ENCODE measurements at places on chromosomes 11 and 22.

GRCh38 chr11:91136631-91137030 lies 913.8 kb upstream of the CHORDC1 start:
- H3K36me3 ChIP-seq: peaks cover 2% of the 10 kb centered on the region
- no peaks in the 10 kb centered on the region for H3K4me1 ChIP-seq
- H3K4me3 ChIP-seq: no peak overlapping the region
- no peak overlapping the region for H3K27ac ChIP-seq
- DNase-seq: no peak

GRCh38 chr22:49768951-49769690 lies 58.6 kb downstream of the BRD1 start:
- no peak overlapping the region for H3K27ac ChIP-seq
- no peak overlapping the region for H3K4me3 ChIP-seq
- H3K36me3 ChIP-seq: peaks cover 13% of the 10 kb centered on the region
- peaks cover 3% of the 10 kb centered on the region for H3K4me1 ChIP-seq
- H3K27me3 ChIP-seq: no peaks in the 10 kb centered on the region

- no peak overlapping the region for H3K4me3 ChIP-seq
- peaks cover 13% of the 10 kb centered on the region for H3K4me1 ChIP-seq
- peaks cover 10% of the 10 kb centered on the region for H3K27me3 ChIP-seq
- no peaks in the 10 kb centered on the region for H3K36me3 ChIP-seq
These were observed 11.5 kb downstream of the CLMP start for GRCh38 chr11:123183391-123184099.

- no peak overlapping the region for H3K4me3 ChIP-seq
- no peak for DNase-seq
- no peak overlapping the region for H3K27ac ChIP-seq
- no peaks in the 10 kb centered on the region for H3K4me1 ChIP-seq
- H3K36me3 ChIP-seq: peaks cover 32% of the 10 kb centered on the region
- H3K27me3 ChIP-seq: no peaks in the 10 kb centered on the region
These were observed 24.2 kb downstream of the MRE11 start for GRCh38 chr11:94469416-94469815.

DNA sequence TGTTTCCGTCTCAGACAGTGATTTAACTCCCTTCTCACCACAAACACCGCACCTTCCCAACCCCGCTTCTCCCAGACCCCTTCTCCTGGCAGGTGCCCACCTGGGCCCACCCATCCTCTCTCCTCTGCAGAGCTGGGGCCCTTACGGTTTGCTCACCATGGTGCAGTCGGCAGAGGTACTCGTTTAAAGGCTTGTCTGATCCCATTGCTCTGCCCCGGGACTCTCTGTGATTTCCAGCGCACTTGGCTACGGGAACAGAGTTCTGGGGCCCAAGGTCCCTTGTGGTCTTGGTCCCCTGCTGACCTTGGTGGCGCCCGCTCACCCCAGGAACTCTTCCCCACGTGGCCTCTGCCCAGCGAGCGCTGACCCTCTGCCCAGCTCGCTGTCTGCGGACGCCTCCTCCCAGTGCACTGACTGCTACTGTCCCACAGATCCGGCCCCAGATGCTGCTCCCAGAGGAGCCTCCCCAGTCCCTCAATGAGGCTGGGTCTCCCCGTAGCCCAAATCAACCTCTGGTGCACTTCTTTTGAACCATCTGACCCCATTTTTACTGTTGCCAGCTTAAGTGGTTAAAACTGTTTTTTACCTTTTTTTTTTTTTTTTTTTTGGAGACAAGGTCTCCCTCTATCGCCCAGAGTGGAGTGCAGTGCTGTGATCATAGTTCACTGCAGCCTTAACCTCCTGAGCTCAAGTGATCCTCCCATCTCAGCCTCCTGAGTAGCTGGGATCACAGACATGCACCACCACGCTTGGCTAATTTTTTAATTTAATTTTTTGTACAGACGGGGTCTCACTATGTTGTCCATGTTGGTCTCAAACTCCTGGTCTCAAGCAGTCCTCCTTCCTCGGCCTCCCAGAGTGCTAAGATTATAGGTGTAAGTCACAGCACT lies 21.3 kb upstream of the CTSD start:
- H3K4me1 ChIP-seq: no peaks in the 10 kb centered on the region
- H3K27ac ChIP-seq: no peak overlapping the region
- no peak for DNase-seq
- peaks cover 21% of the 10 kb centered on the region for H3K27me3 ChIP-seq
- no peaks in the 10 kb centered on the region for H3K36me3 ChIP-seq

- DNase-seq: no peak
- no peak overlapping the region for H3K4me3 ChIP-seq
- no peak overlapping the region for H3K27ac ChIP-seq
- H3K27me3 ChIP-seq: peaks cover 18% of the 10 kb centered on the region
These were observed 35.9 kb downstream of the MYO18B start for GRCh38 chr22:25777870-25778269.

- H3K4me3 ChIP-seq: no peak overlapping the region
- DNase-seq: no peak
- H3K36me3 ChIP-seq: no peaks in the 10 kb centered on the region
- H3K27me3 ChIP-seq: peaks cover 7% of the 10 kb centered on the region
- no peaks in the 10 kb centered on the region for H3K4me1 ChIP-seq
These were observed 405.6 kb downstream of the LRRC4C start for GRCh38 chr11:41053894-41054293.

- H3K4me1 ChIP-seq: peaks cover 4% of the 10 kb centered on the region
- no peak overlapping the region for H3K4me3 ChIP-seq
- peak overlapping the region; percentile 47 for H3K27ac ChIP-seq
- H3K36me3 ChIP-seq: peaks cover 6% of the 10 kb centered on the region
These were observed 23.7 kb upstream of the MYO18B start for GRCh38 chr22:25718135-25718840.

- peaks cover 9% of the 10 kb centered on the region for H3K27me3 ChIP-seq
- H3K27ac ChIP-seq: peak overlapping the region; percentile 82
- H3K4me1 ChIP-seq: peaks cover 12% of the 10 kb centered on the region
- peak overlapping the region; percentile 62 for H3K4me3 ChIP-seq
- H3K36me3 ChIP-seq: no peaks in the 10 kb centered on the region
These were observed 7.4 kb downstream of the NDUFV1 start for GRCh38 chr11:67613960-67614715.

DNA sequence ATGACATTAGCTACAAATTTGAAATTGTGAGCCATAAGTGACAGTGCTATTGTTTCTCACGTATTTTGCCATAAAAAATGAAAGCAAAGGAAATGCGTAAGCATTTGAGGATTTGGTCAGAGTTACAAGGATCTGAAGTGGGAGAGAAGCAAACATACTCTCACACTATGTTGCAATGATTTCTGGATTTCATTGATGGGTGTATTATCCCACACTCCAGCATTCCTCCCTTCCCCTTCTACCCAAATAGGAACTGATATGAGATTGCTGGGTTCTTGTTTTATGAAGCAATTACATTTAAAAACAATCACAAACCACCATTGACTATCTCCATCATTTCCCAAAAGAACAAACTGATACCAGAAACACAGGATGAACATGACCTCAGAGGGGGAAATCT lies 314.0 kb upstream of the CTSC start:
- no peaks in the 10 kb centered on the region for H3K36me3 ChIP-seq
- peaks cover 2% of the 10 kb centered on the region for H3K4me1 ChIP-seq
- no peak for DNase-seq

DNA sequence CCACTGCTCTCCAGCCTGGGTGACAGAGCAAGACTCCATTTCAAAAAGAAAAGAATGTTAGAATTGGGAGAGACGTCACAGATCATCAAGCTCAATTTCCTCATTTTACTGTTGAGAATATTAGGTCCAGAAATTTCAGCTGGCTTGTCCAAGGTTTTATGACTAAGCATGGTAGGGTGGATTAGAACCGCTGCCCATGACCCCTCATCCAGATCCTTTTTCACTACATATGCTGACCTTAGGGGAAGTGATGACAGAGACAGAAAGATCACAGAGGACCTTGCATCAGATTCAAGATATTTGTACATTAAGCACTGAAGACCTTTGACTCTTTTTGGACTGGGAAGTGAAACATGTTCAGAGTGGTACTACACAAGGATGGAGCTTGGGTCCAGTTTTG lies 134.5 kb downstream of the ADAMTS15 start:
- H3K27me3 ChIP-seq: no peaks in the 10 kb centered on the region
- H3K4me3 ChIP-seq: no peak overlapping the region
- H3K27ac ChIP-seq: no peak overlapping the region
- no peak for DNase-seq

DNA sequence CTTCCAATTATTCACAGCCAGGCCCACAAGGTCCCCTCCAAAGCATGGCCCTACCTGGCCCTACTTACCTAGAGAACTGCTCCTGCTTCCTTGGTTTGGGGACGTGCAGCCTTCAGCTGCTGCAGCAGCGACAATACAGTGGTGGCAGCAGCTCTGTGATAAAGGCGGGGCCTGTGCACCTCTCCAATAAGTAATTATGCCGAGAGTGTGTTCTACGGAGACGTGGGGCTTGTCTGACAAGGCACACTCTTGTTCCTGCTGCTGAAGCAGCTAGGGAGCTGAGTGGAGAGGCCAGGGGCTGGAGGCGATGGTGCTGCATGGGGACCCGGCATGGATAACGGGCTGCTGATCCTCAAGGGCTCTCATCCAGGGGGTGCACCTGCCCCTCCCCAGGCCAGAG lies 98.0 kb upstream of the THY1 start:
- H3K36me3 ChIP-seq: no peaks in the 10 kb centered on the region
- H3K4me3 ChIP-seq: no peak overlapping the region
- no peak for DNase-seq
- no peaks in the 10 kb centered on the region for H3K4me1 ChIP-seq

- H3K36me3 ChIP-seq: no peaks in the 10 kb centered on the region
- no peaks in the 10 kb centered on the region for H3K4me1 ChIP-seq
- H3K4me3 ChIP-seq: no peak overlapping the region
- peaks cover 25% of the 10 kb centered on the region for H3K27me3 ChIP-seq
- DNase-seq: no peak
These were observed 110.9 kb downstream of the GALNT18 start for GRCh38 chr11:11510939-11511338.

- H3K4me1 ChIP-seq: peaks cover 26% of the 10 kb centered on the region
- no peaks in the 10 kb centered on the region for H3K27me3 ChIP-seq
- H3K36me3 ChIP-seq: no peaks in the 10 kb centered on the region
- H3K4me3 ChIP-seq: no peak overlapping the region
These were observed 29.9 kb downstream of the LRFN4 start for GRCh38 chr11:66886671-66887221.

DNA sequence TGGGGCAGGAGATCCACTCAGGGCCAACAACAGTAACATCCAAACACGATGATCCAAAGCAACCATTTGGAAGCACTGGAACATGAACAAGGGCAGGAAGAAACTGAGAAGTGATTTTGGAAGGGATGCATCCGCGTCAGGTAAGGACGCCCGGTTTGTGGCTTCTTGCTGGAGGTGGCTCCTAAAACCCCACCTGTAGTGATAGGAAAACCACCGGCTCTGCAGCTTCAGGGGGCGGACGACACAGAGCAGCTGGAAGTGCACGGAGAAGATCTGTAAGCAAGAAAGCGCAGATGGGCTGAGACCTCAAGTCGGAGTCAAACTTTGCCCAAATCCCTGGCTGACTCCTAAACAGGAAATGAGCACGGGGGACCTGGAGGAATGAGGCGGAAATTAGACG lies 1066.1 kb downstream of the BRD1 start:
- peak; percentile 34 for DNase-seq
- peaks cover 23% of the 10 kb centered on the region for H3K27me3 ChIP-seq
- H3K4me1 ChIP-seq: no peaks in the 10 kb centered on the region
- H3K36me3 ChIP-seq: no peaks in the 10 kb centered on the region
- no peak overlapping the region for H3K27ac ChIP-seq

DNA sequence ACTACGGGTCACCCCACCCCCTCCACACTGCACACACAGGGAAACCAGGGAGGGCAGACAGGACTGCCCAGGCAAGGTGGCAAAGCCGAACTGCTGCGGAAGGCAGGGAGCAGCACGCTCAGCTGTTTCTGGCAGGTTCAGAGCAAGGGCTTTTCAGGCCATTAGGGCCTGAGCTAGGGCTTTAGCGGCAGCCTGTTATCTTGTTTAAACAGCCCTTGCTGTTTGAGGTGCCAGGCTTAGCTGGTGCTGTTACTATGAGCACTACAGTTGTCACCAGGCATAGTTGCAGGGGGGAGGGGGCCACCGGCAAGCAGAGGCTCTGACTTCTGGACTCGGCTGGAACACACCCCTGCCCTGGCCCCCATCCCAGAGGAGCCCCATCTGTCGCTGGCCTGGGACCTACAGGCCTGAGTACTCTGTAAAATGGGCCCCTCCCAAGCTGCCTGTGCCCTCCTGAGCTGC lies 34.9 kb downstream of the RSPH14 start:
- H3K27me3 ChIP-seq: no peaks in the 10 kb centered on the region
- H3K4me1 ChIP-seq: peaks cover 5% of the 10 kb centered on the region
- H3K36me3 ChIP-seq: no peaks in the 10 kb centered on the region
- no peak for DNase-seq
- no peak overlapping the region for H3K4me3 ChIP-seq

DNA sequence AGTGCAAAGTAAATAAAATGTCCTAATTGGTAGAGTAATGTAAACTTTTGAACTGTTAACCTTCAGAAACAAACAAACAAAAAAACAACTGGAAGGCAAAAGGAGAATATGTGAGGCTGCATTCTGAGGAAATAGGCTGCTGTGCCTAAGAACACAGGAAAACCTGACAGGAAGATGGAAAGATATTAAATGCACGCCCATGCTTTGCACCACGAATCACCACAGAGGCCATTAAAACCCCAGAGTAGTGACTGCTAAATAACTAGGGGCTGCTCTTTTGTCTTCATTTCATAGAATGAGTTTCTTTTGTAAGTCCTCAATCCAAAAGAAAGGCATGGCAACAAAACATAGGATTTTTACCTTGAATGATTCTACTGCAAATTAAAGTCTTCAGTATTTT lies 436.0 kb downstream of the RAB38 start:
- no peak overlapping the region for H3K4me3 ChIP-seq
- H3K27ac ChIP-seq: peak overlapping the region; percentile 10
- no peak for DNase-seq
- peaks cover 17% of the 10 kb centered on the region for H3K4me1 ChIP-seq
- peaks cover 16% of the 10 kb centered on the region for H3K27me3 ChIP-seq
- H3K36me3 ChIP-seq: no peaks in the 10 kb centered on the region

GRCh38 chr22:42895087-42895486 lies 38.0 kb upstream of the ARFGAP3 start:
- no peak overlapping the region for H3K4me3 ChIP-seq
- H3K27ac ChIP-seq: peak overlapping the region; percentile 11
- H3K4me1 ChIP-seq: no peaks in the 10 kb centered on the region
- peaks cover 7% of the 10 kb centered on the region for H3K36me3 ChIP-seq
- no peak for DNase-seq

DNA sequence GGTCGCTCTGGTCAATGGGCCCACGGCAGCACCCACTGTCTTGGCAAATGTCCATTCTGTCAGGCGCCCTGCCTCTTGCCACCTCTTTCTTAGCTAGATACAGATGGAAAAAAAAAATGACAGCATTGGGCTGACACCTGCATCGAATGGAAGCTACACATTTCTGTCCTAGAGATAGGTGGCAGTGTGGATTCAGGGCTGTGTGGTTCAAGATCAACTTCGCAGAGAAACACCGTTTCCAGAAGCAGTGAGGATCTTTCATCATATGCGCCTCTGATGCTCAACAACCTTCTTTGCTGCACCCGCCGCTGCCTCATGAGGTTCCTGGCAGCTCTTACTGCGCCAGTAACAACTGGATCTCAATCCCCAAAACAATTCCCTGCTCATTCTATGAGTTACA lies 236.3 kb downstream of the KIRREL3 start:
- peaks cover 13% of the 10 kb centered on the region for H3K4me1 ChIP-seq
- no peak for DNase-seq
- H3K4me3 ChIP-seq: no peak overlapping the region

- no peak for DNase-seq
- H3K27ac ChIP-seq: peak overlapping the region; percentile 16
- H3K36me3 ChIP-seq: no peaks in the 10 kb centered on the region
- H3K27me3 ChIP-seq: no peaks in the 10 kb centered on the region
- H3K4me1 ChIP-seq: peaks cover 37% of the 10 kb centered on the region
- no peak overlapping the region for H3K4me3 ChIP-seq
These were observed 43.2 kb downstream of the MACROD1 start for GRCh38 chr11:64122411-64123410.

All from mesothelial cell of epicardium (in vitro differentiated cells).